Astrocyte of the spinal cord (primary cell): ENCODE measurements at places on chromosomes 2 and 18.

- DNase-seq: no peak
These were observed 5.4 kb upstream of the SALL3 start for GRCh38 chr18:78974115-78974761.

- no peak for DNase-seq
These were observed 79.0 kb downstream of the ZCCHC2 start for GRCh38 chr18:62601871-62602270.

GRCh38 chr2:72135921-72136320, 11.7 kb downstream of the CYP26B1 start:
- DNase-seq: no peak

GRCh38 chr2:238945433-238946150, 97.7 kb downstream of the TWIST2 start:
- peak; percentile 44 for DNase-seq

- DNase-seq: no peak
These were observed 769.6 kb upstream of the CRIM1 start for GRCh38 chr2:35585972-35586371.

DNA sequence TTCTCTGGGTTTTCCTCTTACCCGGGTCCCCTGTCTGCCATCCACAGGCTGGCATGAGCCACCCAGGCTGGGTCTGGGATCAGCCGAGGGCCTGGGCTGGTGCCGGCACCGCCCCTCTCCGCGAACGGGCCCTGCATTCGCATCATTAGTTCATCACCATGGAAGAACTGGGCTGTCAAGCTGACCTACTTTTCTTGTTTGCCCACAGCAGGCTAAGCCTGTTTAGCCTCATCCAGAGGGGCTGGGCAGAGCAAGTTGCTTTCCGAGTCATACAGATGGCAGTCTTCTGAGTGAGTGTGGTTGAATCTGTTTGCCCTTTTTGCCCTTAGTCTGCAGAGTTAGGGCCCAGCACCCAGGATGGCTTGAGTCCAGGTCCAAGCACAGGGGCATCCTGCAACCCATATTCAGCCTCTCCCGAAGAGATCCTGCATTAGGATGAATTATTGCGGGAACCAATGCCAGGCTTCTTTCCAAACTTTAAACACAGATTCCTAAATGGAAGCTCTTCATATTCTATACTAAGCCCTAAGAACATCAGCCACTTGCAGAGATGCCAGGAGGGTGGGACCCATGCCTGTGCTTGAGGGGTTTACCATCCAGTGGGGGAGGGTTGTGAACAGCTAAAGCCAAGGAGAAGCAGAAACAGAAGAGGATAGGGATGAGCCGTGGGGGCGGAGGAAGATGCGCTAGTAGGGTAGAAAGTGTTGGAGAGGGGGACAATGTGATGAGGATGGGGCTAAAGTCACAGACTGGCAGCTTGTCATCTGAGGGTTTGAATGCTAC, 68.0 kb downstream of the NPAS2 start:
- no peak for DNase-seq

DNA sequence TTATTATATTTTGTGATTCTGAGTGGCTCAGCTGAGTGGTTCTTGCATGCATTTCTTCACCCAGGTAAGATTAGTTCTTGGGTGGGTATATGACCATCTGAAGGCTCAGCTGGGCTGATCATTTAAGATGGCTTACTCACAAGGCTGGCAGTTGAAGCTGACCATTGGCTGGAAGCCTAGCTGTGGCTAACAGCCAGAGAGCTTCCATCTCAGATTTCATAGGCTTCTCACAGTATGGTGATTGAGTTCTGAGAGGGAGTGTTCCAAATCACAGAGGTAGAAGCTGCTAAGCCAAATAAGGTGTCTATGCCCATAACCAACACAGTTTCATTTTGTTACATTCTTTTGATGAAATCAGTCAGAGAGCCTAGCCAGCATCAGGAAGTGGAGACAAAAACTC, 117.4 kb upstream of the RPRM start:
- DNase-seq: peak; percentile 58

DNA sequence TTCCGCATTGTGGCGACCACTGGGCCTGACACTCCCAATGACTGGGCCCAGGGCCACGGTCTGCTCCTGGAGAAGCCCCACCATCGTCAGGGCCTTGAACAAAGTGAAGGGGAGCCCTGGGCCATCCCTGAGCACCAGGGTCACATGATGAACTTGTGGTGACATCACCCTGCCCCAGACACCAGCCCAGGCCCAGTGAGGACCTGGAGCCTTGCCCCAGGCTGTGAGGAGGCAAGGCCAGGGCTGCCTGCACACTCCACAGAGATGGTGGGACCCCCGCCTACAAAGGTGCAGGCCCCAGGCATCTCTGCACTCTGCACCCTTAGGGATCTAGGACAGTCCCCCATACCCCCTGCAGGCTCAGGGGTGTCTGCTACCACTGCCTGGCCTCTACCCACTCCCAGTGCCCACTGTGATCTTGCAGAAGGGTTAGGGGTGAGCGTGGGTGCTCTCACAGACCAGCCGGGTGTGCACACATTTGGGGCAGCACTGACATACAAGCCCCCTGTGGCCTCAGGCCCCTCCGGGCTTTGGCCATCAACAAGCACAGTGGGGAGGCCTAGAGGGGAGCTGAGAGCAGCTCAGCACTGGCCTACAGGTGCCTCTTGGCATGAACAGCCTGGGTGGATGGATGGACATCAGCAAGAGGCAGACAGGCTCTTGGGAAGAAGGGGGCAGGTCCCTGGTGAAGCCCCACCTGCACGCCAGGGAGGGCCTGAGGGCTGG, 624.0 kb upstream of the LRRTM4 start:
- DNase-seq: no peak

DNA sequence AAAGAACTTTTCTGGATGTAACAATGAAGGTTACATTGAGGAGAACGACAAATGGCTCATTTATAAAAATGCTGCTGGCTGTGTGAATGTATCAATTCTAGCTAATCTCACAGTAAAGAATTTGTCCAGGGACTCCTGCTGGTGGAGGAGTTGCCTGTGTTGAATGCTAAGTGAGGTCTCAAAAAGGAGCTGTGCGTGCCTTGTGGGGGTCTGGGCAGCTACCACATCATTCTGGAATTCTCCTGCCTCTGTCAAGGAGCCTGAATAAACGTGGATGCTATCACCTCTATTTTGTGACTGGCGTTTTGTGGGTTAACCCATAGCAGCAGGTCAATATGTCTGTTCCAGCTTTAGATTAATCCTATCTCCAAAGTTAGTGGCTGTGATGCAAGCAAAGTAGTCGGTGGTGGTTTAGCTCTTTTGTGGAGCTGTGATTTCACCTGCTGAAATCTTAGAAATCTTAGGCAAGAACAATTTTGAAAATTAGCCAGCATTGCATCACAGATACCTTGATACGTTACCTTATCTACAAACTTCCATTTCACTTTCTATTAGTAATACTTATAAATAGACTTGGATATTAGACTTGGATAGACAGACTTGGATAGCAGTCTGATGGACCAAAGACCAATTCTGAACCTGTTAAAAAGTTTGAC, 96.8 kb downstream of the MTCL1 start:
- DNase-seq: no peak

- no peak for DNase-seq
These were observed 40.4 kb downstream of the FTCDNL1 start for GRCh38 chr2:199810422-199811171.

DNA sequence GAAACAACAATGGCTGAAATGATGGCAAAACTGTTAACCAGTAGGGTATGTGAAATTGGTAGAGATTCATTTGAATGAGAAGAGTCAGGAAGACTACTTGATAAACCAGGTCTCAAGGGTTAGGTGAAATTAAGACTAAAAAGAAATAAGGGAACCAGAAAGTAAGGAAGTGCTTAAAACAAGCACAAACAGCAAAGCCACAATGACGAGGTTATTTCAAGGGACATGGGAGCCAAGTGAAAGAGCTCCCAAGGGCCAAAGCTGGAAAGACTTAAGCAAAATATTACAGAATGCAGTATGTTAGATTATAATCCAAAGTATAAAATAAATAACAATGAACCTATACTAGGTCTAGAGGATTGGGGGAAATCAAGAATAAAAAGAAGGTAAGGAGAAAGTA, 19.3 kb upstream of the CD302 start:
- no peak for DNase-seq
